ENCODE measurements at places on chromosomes 2 and 18.

DNA sequence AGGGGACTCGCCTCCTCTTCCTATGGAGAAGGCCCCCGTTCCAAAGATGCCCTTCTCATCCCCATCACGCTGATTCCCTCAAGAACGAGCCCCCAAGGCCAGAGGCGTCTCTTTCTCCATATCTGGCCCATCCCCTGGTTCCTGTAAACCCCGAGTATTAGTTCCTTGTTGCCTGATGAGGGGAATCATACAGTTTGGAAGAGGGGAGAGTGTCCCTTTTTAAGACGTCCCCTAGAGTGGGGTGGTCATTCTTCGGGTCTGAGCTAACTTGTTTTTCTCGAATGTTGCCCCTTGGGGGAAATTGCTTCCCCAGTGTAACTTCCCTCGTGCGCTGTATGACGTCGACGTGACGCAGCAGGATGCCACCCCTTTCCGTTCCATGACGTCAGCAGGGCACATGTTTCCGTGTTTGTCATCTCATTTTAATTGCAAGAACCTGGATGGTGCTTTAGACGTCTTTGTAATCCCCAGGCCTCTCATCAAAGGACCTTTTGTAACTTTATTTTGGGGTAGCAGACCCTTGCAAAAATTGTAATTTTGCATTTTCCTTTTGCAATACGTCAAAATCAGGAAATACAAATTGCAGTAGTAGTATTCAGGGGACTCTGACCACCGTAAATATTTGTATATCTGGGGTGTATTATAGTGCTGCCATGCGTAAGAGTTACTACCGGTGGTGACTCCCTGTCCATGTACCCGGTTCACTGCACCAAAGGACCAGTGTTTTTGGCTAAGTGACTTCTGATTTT is 569 bp downstream of the BABAM2 start:
- DNase-seq = peak; percentile 80

- no peak for DNase-seq
Observed at GRCh38 chr18:36354989-36355388, 57.5 kb downstream of the FHOD3 start.

- no peak for DNase-seq
Observed at GRCh38 chr18:79400591-79401381, 5.1 kb downstream of the NFATC1 start.

- DNase-seq = no peak
Observed at GRCh38 chr18:25399554-25399953, 47.6 kb upstream of the ZNF521 start.

DNA sequence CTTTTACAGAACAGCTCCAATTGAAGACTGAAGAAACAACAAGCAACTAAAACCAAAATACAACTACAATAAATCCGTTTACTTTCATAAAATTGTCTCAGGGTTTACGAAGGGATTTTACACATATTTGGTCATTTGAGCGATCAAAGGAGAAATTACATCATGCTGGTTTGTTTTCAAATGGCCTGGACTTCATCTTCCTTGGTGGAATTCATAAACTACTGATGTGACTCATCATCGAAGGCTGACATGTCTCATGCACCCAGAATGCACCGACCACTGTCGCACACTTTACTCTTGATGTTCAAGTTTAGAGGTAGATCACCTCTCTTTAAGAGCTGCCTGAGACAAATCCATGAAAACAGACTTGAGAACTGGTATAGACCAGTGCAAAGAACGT is 25.6 kb upstream of the PMAIP1 start:
- DNase-seq = no peak

- no peak for DNase-seq
Observed at GRCh38 chr2:181394741-181395437, 62.3 kb upstream of the ITGA4 start.

GRCh38 chr18:58355243-58355642 is 273.6 kb downstream of the ALPK2 start:
- DNase-seq = no peak

DNA sequence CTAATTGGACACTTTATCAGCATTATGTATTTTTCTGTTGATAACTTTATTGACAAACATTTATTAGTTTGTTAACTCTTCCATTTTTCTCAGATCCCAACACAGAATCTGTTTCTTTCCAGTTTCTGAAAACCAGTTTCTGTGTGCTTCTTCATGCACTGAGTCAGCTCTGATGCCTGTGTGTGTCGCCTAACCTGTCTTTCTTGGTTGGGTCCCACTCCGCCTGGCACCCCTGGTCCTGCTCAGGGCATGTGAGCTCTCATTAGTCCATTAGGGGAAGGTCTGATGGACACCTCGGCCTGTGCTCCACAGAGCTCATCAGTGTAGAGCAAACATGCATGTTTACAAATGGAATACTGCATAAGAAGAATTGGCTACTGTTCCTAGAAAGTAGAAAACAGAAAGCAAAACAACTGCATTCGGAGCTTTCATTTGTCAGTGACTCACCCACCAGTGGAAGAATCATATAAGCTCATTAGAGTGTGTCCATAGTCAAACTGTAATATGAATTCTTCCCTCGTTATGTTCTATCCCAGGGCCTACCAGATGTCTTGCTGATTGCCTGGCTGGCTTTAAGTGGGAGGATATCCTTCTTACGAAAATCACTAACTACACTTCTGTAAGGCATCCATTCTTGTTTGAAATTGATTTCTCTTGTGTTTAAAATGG is 137.7 kb downstream of the SNTG2 start:
- no peak for DNase-seq

DNA sequence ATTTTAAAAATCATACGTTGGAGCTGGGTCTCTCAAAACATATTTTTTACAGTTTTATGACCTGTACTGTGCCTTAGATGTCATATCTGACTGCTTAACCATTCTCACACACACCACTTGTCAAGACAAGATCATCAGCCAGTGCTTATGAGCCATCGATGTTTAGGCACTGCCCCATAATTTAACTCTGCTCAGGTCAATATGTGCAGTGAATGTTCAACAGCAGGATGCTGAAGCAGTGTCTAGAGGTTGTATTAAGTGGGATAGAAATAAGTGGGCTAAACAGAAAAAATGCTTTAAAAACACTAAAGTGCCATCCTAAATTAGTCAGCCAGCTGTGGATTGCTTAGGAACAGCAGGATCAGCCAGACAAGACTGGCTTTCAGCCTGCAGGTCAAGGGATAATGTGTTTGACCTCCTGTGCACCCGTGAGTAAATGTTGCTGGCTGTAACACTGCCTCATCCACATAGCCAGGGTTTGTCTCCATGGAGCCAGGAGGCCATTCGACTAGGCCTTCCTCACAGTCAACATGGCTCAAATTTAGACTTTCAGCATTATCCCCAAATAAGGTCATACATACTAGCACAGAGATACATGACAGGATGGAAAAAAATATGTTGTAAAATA is 139.0 kb upstream of the NXPH2 start:
- no peak for DNase-seq

DNA sequence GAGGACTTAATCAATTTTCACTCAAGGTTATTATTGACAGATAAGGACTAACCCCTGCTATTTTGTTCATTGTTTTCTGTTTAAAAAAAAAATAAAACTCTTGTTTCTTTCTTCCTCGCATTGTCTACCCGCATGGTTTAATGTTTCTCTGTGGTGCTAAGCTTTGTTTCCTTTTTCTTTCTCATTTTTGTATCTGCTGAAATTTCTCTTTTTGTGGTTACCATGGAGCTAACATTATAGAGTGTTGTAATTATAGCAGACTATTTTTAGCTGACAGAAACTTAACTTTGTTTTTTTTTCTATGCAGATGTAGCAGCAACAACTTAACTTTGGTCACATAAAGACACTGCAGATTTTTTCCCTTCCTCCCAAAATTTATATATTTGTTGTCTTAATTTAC is 43.1 kb upstream of the CHN1 start:
- peak; percentile 74 for DNase-seq

DNA sequence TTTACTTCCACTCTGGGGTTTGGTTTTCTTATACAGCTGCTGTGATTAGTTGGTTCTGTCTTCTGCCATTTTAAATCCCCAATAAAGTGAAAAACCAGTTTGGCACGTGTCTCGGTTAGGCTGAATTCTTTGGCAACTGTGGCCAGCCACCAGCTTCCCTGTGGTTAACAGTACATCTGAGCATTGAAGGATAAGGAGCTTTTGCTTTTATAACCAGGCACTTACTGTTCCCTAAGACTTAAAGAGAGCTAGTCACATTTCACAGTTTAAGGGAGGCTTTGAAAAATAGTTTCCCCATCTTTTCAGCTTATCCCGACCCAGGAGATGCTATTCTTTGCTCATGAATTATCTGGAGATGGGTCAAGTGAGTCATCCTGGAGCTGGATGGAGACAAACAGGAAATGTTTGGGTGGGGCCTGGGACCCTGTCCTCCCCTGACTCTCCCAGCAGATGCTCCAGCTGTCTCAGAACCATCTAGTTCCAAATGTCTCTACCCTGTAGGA is 57.3 kb upstream of the EML6 start:
- no peak for DNase-seq

- DNase-seq = no peak
Observed at GRCh38 chr18:63613420-63613819, 26.3 kb downstream of the SERPINB13 start.

DNA sequence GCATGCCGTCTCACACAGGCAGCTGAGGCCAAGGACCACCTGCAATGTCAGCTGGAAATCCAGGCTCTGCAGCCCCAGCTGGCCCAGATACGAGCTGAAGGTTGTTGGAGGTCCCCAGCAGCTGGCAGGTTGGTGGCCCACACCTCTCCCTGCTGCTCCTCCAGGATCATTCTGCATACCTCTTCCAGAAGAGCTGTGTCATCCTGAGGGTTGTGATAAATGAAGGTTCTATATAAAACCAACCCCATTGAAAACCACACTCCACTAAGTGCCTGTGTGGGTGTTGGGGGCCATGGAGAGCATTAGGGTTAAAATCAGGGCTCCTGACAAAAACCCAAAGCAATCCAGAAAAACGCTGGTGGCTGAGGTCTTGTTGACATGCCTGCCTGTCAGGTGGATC is 50.4 kb downstream of the C1QL2 start:
- no peak for DNase-seq

- no peak for DNase-seq
Observed at GRCh38 chr2:135475128-135475527, 55.9 kb downstream of the ZRANB3 start.

GRCh38 chr2:179751163-179751809 is 110.1 kb downstream of the ZNF385B start:
- DNase-seq = peak; percentile 18

DNA sequence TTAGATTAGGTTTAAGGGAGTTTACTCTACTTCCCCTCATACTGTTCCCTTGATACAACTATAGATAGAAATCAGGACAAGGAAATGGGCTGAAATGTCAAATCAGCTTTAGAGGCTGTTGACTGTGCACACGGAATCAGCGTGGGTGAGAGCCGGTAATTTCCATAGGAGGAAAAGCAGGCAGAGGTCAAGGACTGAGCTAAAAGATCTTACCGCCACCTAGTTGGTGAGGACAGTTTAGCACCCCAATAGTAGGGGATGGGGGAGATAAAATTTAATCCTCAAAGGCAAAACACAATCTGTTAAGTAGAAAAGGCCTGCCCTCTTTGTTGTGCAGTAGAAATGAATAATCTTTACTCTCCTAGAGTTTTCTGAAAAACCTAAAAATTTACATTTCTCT is 1154.5 kb upstream of the CHAC2 start:
- no peak for DNase-seq

- no peak for DNase-seq
Observed at GRCh38 chr2:38905251-38905650, 15.6 kb downstream of the ARHGEF33 start.

GRCh38 chr18:49303379-49303778 is 157.1 kb downstream of the DYM start:
- no peak for DNase-seq

- no peak for DNase-seq
Observed at GRCh38 chr18:40152859-40153258, 1802.2 kb upstream of the PIK3C3 start.

DNA sequence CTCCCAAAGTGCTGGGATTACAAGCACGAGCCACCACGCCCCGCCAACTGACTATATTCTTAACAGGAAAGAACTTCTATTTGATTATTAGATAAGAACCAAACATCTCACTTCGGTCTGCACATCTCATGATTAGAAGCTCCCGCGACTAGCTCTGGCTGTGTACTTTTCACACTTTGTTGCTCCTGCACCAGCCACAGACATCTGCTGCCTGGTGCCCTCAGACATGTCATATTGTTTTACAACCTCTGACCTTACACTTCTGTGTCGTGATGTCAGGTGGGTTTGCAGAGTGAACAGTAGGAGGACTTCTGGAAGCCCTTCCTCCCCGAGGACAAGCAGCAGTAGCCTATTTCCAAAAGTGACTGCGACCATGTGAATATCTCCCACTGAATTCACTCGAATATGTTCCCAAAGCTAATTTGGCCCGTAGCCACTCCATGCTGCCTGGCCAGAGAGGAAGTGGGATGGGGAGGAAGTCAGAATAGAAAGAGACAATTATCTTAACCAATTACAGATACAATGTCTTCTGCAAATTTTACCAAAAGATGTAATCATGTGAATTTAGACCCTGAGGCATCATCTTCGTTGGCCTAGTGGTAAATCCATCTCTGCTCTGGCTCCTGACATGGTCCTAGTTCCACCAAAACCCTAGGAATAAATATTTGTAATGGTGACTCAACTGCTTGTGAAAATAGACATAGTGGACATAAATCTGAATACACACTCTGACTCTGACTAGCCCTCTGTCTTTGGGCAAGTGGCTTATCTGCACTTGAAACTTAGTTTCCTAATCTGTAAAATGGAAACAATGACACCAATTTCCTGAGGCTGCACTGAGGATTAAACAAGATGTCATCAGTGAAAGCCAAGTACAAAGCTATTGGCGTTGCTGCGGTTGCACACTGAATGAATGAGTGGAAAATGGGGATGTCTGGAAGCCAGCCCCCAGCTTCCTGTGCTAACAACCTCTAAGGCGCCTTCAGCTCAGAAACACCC is 406.1 kb downstream of the LRATD1 start:
- DNase-seq = no peak

DNA sequence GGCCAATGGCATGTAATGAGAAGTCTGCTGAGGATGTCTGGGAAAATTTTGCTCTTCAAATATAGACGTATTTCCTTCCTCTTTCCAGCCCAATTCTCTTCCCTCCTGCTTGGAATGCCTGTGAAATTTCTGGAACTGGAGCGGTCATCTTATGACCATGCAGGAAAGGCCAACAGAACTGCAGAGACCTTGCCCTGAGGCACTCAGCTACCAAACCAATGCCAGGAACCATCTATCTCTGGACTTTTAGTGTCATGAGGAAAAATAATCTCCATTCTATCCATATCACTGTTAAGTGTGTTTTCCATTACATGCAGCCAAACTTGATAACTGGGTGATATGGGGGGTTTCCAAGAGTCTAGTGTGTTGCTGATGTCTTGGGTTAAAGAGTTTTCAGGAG is 363.7 kb downstream of the SLC4A3 start:
- DNase-seq = no peak

GRCh38 chr2:128623776-128624761 is 305.4 kb upstream of the HS6ST1 start:
- DNase-seq = peak; percentile 50

- DNase-seq = peak; percentile 71
Observed at GRCh38 chr2:179422037-179422643, 157.5 kb upstream of the SESTD1 start.

GRCh38 chr2:24009680-24010476 is at the start of gene MFSD2B:
TSS of gene MFSD2B (plus strand) at chr2:24010085. CDS start at chr2:24010097, 12 bp downstream.
- no peak for DNase-seq

Data from MM.1S (cell line).